ENCODE measurements at places on chromosomes 11 and 22.

DNA sequence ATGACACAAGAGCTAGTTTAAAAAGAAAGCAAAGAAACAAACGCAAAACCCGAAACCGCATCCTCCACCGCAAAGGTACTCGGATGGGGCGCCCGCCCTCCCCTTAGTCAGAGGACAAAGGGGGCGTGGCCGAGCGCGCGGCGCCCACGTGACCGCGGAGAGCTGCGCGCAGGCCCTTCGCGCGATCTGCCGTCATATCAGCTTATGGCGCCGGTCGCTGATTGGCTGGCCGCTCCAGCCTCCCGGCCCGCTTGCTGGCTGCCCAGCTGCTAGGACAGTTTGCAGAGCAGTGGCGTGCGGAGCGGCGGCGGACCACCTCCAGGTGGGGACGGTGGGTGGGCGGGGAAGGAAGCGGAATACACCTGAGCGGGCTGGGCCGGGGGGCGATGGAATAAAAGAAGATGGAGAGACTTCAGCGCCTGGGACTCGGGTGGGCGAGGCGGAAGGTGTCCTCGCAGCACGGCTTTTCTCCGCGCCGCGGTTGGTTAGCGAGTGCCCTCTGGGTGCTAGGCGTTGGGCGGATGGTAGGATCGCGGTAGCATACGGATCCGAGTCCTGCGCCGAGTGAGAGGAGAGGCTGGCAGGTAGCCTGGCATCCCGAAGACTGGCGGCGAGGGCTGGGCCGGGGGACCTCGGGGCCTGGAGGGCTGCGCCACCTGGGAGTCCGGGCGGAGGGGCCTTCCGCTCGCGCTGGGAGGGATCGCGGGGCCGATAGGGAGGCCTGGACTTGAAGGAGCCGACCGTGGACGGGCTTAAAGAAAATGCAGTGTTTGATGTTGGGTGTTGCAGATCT lies at the start of gene SC5D:
Gene SC5D, plus strand, starts transcription at position 277 of the 793 bp plus-strand sequence. CDS start 10,605 bp downstream, outside the sequence.
- peak; percentile 62 for DNase-seq

DNA sequence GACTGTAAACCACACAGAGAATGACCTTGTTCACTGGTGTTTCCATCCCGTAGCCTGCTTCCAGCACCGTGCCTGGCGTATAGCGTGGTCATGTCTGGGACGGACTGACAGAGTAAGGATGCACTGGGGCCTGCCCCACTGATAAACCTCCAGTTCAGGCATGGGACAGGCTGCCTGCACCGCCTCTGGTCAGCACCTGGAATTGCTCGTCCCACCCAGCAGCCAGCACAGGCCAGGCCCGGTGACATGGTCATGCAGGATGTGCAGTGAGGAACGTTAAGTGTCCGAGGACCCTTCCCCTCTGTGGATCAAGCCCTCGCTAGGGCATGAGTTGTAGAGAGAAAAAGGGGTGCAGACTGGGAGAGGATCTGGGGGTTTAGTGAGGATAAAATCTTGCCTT lies 44.8 kb downstream of the LMO1 start:
- no peak for DNase-seq

- DNase-seq, result no peak
These were observed 394.4 kb downstream of the INSC start for GRCh38 chr11:15509082-15509481.

- DNase-seq, result no peak
These were observed 69.7 kb upstream of the CDON start for GRCh38 chr11:126132319-126132718.

DNA sequence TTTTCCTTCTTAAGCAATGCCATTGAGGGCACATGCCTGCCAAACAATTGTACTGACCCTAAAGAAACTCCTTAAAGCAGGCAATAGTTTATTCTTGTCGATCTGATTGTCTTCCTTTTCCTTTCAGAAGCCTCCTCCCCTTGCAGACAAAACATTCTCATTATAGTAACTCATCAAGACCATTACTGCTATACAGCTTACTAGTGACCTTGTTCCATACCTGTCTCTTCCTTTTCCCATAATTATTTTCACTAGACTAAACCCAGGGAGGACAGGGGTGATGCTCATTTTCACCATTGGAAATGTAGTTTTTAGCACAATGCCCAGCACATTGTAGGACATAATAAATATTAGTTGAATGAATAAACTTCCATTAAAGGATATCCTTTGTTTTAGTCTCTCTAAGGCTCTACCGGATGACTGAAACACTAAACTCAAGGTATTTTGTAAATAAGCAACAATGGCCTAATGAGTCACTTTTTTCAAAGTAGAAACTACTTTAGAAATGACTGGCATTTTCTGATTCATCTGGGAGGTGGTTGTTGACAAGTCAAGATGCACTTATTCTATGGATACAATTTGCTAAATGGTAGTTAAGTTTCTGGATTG lies 9.3 kb upstream of the MSANTD4 start:
- no peak for DNase-seq

GRCh38 chr11:95505927-95506426 lies 275.0 kb upstream of the SESN3 start:
- peak; percentile 64 for DNase-seq

DNA sequence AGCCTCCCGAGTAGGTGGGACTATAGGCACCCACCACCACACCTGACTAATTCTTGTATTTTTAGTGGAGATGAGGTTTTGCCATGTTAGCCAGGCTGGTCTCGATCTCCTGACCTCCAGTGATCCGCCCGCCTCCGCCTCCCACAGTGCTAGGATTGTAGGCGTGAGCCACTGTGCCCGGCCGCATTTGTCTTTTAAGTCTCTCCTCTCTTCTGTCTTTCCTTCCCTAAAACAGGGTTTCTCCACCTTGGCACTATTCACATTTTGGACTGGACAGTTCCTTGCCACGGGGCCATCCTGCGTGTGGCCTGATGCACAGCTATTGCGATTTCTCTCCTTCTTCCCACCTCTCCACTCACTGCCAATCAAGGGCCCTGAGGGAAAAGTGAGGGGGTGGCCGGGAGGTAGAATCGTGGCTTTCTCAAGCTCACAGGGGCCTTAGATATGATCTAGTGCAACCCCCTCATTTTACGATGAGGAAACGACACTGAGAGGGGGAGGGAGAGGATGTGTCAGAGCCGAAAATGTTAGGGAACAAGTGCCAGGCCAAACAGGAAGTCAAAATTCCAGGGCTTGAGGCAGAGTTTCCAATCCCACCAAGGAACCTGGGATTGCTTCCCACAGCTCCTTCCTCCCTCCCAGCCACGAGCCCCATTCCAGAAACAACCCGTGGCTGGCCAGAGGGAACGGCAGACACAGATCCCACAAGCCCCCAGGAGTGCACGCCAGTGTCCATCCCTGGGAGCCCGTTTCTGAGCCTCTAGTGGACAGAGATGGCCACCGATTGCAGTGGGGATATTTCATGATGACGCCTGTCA lies 21.2 kb downstream of the SCGB1A1 start:
- DNase-seq, result no peak

DNA sequence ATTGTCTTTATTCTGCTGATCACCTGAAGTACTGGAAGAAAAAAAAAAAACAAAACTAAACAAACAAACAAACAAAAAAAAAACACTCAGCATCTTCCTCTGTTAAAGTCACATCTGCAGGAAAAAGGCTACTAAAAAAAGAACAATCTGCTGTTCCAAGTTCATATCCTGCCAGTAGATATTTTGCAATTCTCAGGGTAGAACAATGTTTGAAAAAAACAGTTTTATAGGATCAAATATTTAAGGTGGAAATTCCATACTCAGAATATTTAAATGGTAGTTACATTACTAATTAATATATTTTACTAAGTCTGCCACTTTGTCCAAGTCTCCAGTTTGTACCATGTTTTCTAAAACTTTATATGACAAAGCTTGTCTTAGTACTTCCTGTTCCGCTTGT lies 175.2 kb downstream of the SBF2 start:
- no peak for DNase-seq

DNA sequence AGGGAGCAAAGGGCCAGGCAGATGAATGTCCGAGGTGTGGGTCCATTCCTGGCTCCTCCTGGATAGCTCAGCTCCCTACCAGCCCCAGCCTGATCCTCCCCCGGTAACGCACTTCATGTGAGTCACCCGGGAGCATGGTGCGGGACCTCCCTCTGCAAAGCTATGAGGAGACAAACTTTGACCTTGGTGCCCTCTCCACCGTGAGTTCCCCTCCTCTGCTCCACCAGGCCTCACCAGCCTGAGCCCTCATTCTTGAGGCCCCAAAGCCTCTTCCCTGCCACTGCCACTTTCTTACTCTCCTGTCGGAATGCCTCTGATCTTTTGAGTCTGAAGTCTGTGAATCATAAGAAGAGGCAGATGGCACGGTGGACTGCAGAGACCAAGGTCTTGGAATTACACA lies 37.4 kb upstream of the CD82 start:
- DNase-seq, result no peak

- peak; percentile 57 for DNase-seq
These were observed 13.0 kb upstream of the MYEOV start for GRCh38 chr11:69280994-69281393.

GRCh38 chr11:75249704-75250103 lies 9.1 kb downstream of the TPBGL start:
- no peak for DNase-seq

GRCh38 chr22:37146051-37146385 lies 3.7 kb downstream of the IL2RB start:
- DNase-seq, result no peak

- DNase-seq, result no peak
These were observed 201.8 kb upstream of the E2F8 start for GRCh38 chr11:19442554-19442910.

DNA sequence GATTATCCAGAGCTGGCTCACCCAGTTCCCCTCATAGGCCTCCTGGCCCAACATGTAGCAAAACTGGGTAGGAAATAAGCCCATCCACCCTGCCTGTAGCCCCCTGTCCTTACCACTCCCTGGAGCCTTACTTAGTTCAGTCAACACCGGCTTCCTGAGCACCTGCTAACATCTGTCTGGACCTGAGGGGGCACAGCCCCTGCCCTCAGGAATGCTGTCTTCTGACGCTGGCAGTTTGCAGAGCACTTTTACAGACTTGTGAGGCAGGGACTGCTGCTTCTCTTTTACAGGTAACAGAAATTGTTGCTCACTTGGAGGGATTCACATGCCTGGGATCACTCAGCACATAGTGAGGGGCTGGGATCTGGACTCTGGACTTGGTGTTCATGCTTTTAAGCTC lies 152.0 kb upstream of the TBCEL start:
- no peak for DNase-seq

DNA sequence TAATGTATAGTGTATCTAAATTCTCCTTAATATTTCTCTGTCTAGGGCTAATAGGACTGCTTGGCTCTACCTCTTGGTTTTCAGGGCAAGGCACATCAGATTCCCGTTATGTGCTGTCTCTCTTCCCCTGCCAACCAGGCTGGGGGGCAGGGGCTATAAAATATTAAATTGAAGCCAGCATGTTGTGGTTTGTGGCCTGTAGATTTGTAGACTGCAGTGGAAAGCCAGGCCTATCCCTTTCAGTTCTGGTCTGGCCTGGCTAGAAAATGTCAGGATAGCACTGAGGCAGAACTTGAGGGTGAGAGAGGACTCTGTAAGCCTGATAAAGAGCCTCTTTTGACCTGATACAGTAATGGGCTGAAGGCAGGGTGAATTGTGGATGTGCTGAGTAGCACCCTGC lies 14.4 kb upstream of the GRK2 start:
- DNase-seq, result no peak

GRCh38 chr11:12331239-12331874 lies 46.0 kb upstream of the PARVA start:
- DNase-seq, result peak; percentile 63

DNA sequence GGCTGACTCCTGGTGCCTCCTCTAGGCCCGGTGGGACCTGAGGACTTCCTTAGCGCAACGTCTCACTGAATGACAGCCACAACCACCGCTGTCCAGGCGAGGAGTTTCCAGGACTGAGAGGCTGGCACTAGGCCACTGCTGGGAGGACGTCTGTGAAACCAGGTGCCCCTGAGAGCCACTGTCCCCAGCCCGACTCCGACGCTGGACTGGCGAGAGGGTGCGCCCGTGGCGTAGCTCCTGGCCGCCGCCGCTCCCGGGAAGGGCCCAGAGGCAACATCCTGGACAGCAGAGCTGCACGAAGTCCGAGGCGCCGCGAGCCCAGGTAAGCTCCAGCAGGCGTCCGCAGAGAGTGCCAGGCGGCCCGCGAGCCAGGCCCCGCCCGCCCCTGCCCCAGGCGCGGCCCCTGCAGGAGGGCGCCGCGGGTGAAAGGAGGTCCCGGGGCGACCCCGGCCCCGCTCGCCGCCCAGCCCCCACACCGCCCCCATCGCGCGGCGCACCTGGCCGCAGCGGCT lies 525 bp downstream of the DGCR2 start:
- DNase-seq, result no peak
